Myocyte (in vitro differentiated cells): ENCODE measurements at places on chromosomes 6 and 20.

DNA sequence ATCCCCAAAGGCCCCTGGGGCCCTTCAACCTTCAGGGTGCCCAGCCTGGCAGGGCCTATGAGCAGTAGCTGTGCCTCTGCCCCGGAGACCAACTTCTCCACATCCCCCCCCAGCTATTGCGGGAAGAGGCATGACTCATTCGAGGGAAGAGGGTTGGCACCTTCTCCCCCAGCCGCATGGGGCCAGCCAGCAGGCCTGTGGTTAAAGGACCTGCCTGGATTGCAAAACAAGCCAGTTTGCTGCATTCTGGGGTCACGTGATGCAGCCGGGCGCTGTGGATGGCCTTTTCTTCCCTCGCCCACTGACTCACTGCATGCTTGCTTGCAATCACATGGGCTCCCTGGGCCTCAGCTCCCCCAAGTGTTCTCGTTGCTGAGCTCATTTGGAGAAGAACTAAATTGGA is 182.5 kb downstream of the MAFB start:
- DNase-seq, result peak; percentile 75

- DNase-seq, result no peak
Measured at GRCh38 chr6:164531736-164532135, 777.7 kb downstream of the C6orf118 start.

GRCh38 chr6:152975204-152975915 is 7.5 kb downstream of the FBXO5 start:
- no peak for DNase-seq

- DNase-seq, result no peak
Measured at GRCh38 chr6:116439522-116440051, 21.6 kb upstream of the CALHM6 start.

GRCh38 chr6:25144919-25145318 is 134.3 kb upstream of the CARMIL1 start:
- no peak for DNase-seq

- DNase-seq, result peak; percentile 40
Measured at GRCh38 chr20:38304845-38305447, 990 bp downstream of the BPI start.

GRCh38 chr20:44945261-44945660 is 14.9 kb downstream of the TOMM34 start:
- no peak for DNase-seq

GRCh38 chr6:39335780-39336545 is 13.5 kb upstream of the KCNK16 start:
- no peak for DNase-seq

DNA sequence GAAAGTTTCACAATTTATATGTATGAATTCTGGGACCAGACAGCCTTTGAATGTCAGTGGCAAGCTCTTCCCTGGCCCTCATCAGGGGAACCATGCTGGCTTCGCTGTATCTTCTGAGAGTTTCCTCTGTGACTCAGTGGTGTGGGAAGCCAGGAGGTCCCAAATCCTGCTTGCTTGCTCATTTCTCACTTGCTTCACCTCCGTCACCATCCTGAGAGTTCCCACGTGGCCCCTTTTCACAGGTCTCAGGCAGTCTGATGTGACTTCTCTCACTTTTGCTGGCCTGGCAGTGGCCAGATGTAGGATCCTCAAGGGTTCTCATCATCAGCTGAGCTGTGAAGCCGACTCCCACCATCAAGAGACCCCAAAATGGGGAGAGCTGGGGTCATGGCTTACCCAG is 28.4 kb upstream of the RIN2 start:
- DNase-seq, result no peak

DNA sequence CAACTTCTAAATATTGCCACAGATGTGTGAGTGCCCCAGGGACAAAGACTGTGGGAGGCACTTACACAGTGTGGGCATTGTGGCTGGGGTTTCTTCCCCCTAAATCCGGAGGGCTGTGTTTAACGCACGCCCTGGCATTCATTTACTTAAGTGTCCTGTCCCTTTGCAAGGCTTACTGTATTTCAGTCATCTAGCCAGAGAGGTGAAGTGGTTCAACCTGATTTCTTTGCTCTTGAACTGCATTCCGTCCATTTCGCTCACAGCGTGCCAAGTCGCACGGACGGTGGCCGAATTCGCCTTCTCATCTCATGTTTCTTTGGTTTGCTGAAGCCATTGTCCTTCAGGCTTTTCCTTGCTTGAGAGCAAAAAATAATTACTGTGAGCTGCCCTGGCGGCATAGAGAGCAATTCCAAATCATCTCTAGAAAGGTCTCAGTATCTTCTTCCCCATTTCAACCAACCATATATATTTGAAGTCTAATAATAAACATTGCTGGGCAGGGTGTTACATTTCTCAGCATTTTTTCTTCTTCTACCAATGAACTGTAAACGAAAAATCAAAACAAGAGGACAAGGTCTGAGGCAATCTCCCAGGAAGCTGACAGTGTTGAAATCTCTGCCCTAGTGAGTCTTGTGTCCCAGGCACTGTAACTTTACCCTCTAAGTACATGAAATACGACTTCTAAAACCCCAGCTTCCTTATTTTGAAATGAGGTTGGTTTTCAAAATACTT is 16.9 kb downstream of the SYTL3 start:
- DNase-seq, result peak; percentile 41

GRCh38 chr6:22952097-22952496 is 382.7 kb downstream of the HDGFL1 start:
- DNase-seq, result no peak

DNA sequence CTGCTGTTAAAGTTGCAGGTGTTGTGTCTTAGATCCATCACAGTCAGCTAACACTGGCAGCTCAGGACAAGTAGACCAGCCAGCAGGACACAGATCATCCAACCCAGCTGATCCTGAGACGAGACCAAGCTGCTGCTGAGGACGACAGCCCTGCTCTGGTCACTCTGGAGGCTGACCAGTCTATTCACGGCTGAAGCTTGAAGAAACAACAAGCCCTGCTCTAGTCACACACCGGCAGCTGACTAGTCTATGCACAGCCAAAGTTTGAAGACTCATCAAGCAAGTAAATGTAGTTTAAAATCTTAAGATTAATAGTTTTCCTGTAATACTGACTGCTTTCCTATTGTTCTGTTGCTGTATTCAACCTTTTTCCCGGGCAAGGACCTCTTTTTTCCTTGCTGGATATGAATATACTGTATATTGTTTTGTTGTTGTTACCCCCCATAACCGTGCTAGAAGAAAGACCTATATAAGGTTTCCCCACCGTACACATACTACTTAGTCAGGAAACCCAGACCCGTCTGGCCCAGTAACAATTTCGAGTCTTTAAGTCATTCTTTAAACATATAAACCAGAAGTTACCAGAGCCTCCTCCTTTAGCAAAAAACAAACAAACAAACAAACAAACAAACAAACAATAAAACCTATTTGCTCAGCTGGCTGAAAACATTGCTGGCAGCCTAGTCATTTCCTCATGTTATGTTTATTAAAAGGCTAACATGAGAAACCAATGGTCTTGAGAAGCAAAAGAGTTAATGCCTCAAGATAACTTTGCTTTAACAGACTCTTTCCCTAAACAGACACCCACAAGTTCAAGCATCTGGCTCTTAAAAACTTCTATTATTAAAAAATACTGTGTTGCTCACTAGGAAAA is 16.7 kb upstream of the GSTA3 start:
- DNase-seq, result no peak

DNA sequence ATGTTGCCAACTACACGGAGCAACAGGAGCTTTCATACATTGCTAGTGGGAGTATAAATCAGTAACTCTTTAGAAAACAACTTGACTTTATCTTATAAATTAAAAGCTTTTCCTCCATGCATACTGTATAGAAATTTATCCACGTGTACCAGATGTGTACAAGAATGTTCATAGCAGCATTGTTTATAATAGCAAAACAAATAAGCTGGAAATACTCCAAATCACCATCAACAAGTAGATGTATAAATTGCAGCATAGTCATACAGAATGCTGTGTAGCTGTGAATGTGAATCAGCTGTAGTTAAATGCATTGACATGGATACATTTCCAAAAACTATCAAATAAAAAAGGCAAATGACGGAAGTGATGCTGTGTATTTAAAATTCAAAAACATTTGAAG is 6.0 kb downstream of the PSMF1 start:
- no peak for DNase-seq

- DNase-seq, result no peak
Measured at GRCh38 chr20:57675773-57676172, 34.0 kb downstream of the PMEPA1 start.

DNA sequence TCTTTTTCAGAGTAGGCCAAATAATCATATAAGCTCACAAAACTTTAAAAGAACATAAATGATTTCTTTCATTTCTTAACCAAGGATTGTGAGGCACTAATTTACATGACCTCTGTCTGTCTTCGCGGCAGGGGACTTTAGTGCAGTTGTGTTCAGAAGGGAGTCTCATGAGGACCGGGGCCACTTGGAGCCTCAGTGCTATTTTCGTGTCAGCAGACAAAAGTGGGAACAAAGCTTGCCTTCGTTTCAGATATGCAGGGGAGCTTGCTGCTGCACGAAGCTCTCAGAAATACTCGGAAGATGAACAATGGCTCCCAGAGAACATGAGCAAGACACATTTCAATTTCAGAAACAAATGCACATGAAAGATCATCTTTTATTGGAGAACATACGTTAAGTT is 497.0 kb downstream of the CDH26 start:
- no peak for DNase-seq

- DNase-seq, result no peak
Measured at GRCh38 chr20:54914995-54915394, 439.6 kb downstream of the DOK5 start.

- no peak for DNase-seq
Measured at GRCh38 chr20:41076776-41077175, 48.2 kb downstream of the TOP1 start.

DNA sequence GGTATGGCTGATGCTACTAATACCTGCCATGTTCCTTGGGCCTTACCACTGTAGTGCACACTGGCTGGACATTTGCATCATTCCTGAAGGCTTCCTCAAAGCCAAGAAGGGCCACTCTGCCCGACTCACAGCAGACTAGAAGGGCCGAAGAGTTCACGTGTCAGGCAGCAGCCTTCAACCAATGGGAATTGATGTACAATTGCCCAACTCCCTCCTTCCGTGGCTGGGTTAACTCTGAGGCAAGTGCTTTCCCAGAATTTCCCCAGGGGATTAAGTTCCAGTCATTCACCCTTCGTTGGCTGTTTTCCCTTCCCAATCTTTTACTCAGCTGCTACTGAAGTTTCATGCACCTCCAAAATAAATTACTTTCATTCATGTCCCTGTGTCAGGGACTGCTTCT is 29.8 kb downstream of the PSMB9 start:
- peak; percentile 64 for DNase-seq

GRCh38 chr6:44569931-44570385 is 182.5 kb downstream of the CDC5L start:
- DNase-seq, result peak; percentile 86

GRCh38 chr6:149169761-149170511 is 147.6 kb upstream of the TAB2 start:
- DNase-seq, result peak; percentile 66

- DNase-seq, result no peak
Measured at GRCh38 chr20:50194831-50195523, 4.3 kb downstream of the CEBPB start.

DNA sequence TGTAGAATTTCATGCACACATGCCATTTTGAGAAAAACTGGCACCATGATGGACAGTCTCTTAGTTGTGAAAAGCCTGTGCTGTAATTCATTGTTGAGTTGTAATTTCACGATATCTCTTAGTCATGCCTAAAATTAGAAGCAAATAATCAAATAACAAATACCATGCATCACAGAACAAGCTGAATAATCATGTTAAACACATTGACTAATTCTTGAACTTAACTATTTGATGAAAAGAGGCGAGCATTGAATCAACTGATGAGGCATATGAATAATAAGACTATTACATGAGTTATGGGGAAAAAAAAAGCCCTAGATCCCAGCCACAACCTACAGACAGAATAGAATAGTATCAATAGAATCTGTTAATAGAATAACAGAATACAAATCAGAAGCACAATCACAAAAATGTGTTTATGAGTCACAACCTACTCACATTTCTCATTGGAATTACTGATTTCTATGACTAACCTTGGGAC is 14.2 kb upstream of the RNF217 start:
- DNase-seq, result no peak

DNA sequence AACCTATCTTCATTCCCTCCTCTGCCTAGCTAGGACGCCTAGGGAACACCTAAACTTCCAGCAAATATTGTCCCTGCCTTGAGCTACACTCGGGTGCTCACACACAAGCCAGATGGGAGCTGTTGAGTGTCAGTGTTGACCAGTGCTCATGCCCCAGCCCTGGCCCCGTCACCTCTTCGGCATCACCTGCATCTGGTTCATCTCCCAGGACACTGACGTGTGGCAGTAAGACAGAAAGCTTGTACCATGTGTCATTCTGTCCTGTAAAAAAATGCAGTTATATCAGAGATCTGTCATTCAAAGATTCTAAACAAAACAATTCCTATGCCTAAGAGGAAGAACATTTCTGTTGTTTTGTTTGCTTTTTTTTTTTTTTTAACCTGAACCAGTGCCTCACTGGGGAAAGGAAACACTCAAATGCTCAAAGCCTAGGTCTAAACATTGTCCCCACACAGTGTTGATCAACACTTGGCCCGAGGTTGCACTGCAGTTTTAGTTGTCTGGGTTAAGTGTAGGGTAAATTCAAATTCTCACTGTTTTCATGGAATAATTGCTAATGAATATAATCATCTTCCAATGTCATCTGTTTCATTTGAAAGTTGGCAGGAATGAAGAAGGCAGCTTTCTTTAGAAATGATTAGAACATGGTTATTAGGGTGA is 102.7 kb upstream of the SASH1 start:
- DNase-seq, result peak; percentile 14

DNA sequence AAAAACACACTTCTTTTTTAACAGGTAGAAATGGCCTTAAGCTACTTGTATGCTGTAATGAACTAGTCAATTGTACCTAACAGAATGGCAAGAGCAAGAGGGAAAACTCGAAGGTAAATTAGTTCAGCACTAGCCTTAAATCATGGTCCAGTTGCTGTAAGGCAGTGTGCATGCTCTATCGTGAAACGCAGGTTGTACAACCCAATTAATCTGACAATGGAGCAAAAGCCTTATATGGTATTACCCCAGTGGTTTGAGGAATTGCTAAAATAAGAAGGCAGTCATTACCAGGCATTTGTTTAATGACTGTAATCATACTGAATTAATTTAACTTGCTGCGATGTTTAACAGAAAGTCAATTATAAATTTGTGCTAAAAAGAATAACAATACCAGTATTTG is 69.3 kb upstream of the SOX4 start:
- no peak for DNase-seq

- DNase-seq, result no peak
Measured at GRCh38 chr6:53309901-53310300, 38.8 kb downstream of the ELOVL5 start.

- DNase-seq, result peak; percentile 61
Measured at GRCh38 chr20:38196592-38196991, 31.5 kb upstream of the TGM2 start.

- no peak for DNase-seq
Measured at GRCh38 chr6:19450651-19451050, 386.5 kb upstream of the ID4 start.

GRCh38 chr6:144580039-144580438 is 294.9 kb downstream of the UTRN start:
- DNase-seq, result no peak

DNA sequence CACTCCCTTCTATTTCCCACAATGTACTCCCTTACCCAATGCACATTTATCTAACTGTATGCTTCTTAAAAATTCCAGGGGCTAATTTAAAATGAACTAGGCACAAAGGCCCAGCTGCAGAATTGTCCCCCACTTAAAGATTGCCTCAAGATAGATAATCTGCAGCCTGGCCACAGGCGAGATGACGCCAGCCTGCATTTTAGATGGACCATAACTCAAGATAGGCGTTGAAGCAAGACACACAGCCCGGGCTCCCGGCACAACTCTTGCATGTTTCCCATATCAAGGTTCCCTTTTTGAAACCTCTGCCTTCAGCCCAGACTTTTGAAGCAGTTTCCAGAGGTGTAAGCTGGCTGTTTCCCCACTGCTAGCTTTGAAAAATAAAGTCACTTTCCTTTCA is 3.2 kb upstream of the REPS1 start:
- DNase-seq, result no peak
